ENCODE measurements at places on chromosomes 1 and 21.

DNA sequence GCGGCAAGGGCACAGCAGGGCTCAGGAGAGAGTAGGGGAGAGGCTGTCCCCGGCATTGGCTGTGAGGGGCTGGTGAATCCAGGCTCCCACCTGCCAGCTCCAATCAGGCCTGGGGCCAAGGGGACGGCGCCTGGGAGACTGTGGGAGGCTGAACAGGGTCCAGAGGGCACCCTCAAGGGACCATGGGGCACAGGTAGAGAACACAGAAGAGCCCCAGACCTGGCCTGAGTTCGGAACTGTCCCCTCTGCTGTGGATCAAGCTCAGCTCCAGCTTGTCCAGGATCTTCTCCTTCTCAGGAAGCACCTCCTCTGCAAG lies 67.0 kb downstream of the KCNAB2 start:
- no peak for DNase-seq

- DNase-seq, result peak; percentile 71
These were observed 68.0 kb downstream of the MEGF6 start for GRCh38 chr1:3543076-3544039.

DNA sequence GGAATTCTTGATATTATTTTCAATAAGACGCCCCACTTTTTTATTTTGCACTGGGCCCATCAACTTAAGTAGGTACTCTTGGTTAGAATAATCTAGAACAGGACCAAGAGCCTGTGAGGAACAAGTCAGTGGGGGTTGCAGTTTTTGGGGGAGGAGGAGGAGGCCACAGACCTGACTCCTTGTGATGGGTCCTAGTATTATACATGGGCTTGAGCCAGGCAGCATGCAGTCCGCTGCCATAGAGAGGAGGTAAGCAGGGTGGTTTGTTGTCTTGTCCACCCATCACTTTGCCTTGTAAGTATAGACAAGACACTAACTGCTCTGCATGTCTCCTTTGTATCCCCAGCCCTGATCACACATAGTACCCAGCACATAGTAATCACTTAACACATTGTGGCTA lies 24.5 kb downstream of the ROR1 start:
- DNase-seq, result no peak

DNA sequence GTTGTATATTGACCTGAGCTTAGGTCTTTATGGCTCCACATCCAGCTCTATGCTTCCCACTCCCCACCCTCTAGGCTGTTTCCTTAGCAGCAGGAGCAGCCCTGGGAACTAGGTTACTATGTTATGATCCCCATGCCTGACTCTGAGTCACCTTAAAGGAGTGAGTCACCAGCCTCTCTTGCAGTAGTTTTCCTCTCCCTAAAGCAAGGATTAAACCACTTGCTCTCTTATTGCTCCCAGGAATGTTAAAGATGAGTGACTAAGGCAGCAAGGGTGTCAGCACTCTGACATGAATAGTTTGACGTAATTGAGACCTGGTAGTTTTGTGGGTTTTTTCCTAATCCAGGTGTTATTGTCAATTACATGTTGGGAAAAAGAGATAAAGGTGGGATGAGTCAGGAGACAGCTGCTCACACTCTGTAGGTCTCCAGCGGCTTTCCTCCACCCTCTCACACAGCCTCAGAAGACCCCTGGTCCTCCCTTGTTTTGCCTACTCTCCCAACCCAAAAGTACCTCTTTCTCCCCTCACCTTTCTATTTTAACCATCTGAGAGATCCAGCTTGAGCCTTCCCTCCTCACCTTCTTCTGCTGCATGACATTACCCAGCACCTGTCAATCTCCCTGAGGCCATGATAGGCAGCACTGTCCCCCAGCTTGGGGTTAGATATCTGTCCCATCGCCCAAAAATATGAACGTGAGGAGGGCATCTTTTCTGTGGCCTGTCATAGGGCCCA lies 369.1 kb upstream of the VAMP3 start:
- DNase-seq, result peak; percentile 94
